Anterior cingulate cortex (tissue), 58 donors: ENCODE measurements at places on chromosomes 11 and 22.
A peak's percentile ranks its signal among the peaks of the same experiment; 100 is the strongest.

GRCh38 chr22:42317691-42318547 lies 47.5 kb upstream of the TCF20 start:
- DNase-seq: no peak

DNA sequence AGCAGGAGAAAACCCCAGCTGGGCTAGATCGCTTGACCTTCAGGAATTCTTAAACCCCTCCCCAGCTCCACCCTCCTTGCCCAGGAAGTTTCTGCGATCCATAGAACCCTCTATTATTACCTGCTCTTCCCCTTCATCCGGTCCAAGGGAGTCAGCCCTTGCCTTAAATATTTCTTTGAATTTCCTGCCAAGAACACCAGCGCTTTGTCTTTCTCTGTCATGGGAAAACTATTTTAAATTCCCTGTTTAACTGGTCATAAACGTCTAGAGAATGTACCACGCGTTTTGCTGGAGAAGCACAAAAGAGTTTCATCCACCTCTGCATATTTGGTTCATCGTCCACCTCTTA lies 496 bp upstream of the TRAF6 start:
- no peak for DNase-seq

GRCh38 chr11:123450623-123451022 lies 20.6 kb downstream of the GRAMD1B start:
- DNase-seq: no peak

DNA sequence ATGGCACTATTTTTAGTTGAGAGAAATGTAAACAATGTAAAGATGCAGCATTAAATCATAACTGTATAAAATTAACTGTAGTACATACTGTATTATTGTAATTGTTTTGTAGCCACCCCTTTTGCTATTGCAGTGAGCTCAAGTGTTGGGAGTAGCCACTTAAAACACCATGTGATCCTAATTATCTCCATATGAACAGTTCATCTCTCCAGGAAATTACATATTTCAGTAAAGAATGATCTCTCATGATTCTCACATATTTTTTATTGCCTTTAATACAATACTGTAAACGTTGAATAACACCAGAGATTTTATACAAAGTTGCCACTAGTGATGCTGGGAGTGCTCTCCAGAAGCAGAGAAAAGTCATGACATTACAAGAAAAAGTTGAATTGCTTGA lies 1768.6 kb downstream of the LRRC4C start:
- DNase-seq: no peak

- no peak for DNase-seq
Observed at GRCh38 chr22:43200031-43200430, 13.1 kb upstream of the TTLL12 start.

GRCh38 chr22:25187469-25187868 lies 12.2 kb upstream of the CRYBB3 start:
- DNase-seq: no peak

DNA sequence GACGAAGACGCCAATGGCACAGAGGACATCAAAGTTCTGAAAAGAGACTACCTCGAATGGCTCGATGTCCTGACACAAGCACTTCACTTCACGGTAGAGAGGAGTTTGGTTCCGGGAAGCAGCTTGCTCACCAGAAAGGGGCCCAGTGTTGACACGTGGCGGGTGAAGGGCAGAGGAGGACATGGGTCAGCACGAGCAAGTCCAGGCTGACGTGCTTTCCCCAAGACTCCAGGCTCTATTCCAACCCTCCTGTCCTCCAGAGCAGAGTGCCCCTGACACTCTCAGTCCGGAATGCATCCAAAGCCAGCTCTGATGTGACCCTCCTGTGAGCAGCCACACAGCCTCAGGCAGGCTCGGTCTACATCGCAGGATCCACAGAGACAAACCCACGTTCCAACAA lies 77.5 kb upstream of the BID start:
- DNase-seq: no peak

DNA sequence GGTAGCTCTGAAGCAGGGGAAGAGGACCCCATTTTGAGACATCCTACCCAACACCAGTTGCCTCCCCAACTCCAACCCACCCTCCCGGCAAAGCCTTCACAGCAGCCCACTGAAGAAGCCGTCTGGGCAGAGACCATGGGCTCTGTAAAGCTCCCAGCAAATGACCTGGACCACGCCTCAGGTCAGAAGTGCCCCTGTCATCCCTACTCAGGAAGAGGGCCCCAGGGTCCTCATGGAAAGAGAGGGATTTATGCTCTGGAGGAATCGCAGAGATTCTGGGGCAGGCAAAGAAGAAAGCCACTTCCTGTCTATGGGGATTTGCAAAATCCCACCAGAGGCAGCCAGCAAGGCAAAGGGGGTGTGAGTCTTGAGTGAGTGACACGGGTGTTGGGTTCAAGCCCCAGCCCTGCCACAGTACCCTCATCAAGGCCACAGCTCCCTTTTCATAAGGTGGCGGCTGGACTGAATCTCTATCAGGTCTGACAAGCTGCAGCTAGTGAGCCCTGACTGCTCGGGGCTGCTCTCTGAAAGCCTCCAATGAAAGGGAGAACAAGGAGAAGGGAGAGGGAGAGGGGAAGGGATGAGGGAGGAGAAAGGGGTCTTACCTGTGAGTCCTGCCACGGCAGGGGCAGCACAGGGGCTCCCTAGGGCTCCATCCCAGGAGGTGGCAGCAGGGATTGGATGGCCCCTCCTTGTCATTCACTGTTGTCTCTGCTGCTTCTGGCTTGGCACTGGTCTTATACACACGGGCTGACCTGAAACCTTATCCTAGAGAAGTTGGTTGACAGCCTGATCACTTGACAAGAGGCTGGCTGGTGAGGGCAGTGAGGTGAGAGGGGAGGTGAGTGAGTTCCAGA lies at the start of gene UCP3:
UCP3 (minus strand) TSS at position 713 of the 857 bp plus-strand sequence. CDS start 2,043 bp downstream, outside the sequence.
- DNase-seq: no peak

GRCh38 chr11:7442588-7443215 lies 42.6 kb upstream of the OLFML1 start:
- DNase-seq: peak; percentile 68

- DNase-seq: no peak
Observed at GRCh38 chr11:45751430-45751829, 53.5 kb upstream of the SLC35C1 start.

DNA sequence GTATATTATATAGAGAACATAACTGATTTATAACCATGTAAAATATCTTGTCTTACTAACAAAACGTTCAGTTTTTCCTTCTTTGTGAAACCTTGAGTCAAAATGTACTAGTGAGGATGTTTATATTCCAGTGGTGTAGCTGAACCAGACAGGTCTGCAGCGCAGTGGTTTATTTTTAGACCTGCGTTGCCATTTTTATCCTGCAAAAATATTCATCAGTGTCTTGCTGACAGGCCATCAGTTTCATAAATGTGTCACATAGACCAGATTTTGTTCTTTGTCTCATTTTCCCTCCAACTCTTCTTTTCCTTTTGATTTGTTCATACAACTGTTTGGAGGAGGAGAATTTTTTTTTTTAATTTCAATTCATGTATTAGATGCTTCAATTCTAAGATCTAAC lies 43.1 kb downstream of the HSD17B12 start:
- no peak for DNase-seq

GRCh38 chr22:25838960-25839741 lies 97.2 kb downstream of the MYO18B start:
- DNase-seq: no peak

DNA sequence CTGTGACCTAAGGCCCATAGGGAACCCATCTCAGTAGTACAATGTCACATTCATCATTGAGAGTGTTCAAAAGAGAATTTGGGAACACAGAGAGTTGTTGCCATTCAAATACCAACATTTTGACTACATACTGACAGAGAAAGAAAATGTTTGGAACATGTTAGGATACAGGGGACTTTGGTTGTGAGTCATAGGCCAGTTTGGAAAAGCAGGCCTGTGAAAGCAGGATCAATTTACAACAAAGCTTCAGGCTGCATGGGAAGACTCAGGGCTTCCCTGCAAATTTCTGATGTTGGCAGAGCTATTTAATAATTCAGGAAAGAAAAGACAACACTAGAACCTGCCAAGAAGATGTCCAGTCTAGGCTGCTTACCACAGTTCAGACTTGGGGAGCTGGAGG lies 374 bp downstream of the NLRP10 start:
- no peak for DNase-seq

- peak; percentile 49 for DNase-seq
Observed at GRCh38 chr11:63767565-63768236, 874 bp downstream of the ZFTA start.

DNA sequence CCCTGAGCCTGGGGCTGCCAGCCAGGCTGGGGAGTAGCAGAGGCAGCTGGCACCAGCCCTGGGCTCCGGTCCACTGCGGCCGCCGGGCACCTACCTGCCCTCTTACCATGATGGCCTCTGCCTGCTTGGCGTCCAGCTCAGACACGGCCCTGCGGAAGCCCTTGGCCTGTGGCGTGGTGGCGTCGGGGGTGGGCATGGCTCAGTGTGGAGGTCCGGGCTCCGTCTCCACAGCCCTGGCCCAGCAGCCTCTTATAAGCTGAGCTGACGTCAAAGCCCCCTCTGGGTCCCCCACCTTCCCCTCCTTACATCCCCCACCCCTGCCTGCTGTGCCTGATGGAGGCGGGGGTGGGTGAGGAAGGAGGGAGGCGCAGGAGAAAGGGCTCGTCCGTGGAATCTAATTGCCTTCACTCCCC lies at the start of gene TH:
TH (minus strand) TSS at position 225 of the 413 bp plus-strand sequence; CDS start at position 196, 29 bp downstream.
- no peak for DNase-seq

- no peak for DNase-seq
Observed at GRCh38 chr11:129417458-129417857, 41.8 kb downstream of the BARX2 start.

DNA sequence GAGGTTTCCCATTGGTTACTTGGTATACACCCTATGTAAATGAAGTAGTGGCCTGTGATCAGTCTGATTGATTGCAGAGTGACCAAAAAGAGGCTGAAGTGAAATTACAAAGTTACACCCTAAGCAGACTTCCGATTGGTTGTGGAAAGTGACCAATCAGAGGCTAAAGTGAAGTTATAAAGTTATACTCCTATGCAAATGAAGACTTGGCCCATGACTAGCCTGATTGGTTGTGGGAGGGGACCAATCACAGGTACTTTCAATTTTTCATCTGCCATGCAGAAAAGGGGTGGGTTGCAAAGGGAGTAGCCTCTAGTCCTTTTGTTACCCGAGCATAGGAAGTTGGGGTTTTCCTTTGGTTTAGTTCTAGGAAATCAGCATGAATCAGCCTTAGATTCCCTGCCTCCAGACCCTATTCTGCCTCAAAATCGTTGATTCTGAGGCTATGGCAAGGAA lies 18.1 kb upstream of the CSTF3 start:
- no peak for DNase-seq

GRCh38 chr11:66226101-66226500 lies 42.3 kb upstream of the RAB1B start:
- no peak for DNase-seq

DNA sequence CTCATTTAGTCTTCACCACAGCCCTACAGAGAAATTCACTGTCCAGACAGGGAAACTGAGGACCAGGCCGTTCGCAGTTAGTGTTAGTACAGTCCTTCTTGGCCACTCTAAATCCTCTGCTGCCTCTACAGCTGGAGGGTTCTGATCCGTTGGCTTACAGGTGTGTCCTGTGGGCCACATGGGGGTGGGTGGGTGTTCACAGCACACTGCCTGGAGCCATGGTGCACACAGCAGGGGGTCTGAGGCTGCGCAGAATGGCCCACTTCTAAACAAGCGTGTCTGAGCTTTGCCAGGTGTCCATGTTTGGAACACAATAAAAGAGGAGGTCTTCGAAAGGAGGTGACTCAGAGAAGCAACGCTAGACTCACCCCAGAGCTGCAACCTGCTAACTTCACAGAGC lies 249.0 kb downstream of the ST3GAL4 start:
- DNase-seq: no peak

DNA sequence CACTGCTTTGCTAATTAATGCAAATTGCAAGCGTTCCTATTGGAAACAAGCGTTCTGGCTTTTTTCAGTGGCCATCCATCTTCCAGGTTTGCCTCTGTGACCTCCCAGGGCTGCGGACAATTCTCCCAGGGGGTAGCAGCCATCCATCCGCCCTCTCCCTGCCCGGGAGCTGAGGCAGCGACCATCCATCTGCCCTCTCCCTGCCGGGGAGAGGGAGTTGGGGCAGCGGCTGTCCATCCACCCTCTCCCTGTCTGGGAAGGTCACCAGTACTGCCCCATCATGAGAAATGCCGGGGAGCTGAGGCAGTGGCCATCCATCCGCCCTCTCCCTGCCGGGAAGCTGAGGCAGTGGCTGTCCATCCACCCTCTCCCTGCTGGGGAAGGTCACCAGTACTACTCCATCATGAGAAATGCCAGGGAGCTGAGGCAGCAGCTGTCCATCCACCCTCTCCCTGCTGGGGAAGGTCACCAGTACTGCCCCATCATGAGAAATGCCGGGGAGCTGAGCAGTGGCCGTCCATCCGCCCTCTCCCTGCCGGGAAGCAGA lies 394.7 kb downstream of the BRD1 start:
- no peak for DNase-seq

DNA sequence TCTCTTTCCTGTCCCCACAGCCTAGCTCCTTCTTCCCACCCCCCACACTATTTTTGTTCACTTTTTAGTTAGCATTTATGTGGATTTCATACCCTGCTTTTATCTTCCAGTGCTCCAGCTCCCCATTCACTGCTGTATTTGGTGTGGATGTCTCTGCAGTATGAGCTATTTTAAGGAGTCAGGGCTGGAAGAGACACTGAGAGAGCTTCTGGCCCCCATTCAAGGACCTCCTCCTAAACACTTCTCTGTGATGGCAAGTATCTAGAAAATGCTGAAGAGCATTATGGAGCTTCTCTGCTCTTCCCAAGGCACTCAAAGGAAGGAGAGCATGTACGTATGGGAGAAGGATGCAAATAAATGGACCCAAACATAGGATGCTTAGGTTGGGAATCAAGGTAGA lies 79.5 kb downstream of the RAB30 start:
- no peak for DNase-seq

GRCh38 chr11:62169448-62169847 lies 20.6 kb upstream of the SCGB1D1 start:
- no peak for DNase-seq

DNA sequence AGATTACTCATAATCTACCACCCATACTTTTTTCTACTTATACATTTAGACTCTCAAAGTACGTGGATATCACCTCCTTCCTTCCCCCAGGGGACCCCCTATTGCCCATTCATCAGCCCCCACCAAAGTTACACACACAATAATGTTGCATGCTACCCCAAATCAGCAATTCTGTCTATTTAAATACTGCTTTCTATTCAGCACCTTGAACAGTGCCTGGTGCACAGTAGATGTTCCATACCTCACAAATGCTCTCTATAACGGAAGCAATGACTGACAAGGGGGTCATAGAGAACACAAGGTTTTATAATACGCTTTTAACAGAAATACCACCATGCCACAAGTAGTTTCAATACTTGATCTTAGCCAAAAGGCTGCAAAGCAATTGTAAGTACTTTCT lies 370.7 kb downstream of the MIAT start:
- no peak for DNase-seq

- no peak for DNase-seq
Observed at GRCh38 chr11:7527029-7527428, 13.2 kb downstream of the PPFIBP2 start.
